ENCODE measurements at places on chromosomes 5 and 9.

- peak; percentile 53 for DNase-seq
These were observed 52.7 kb upstream of the EQTN start for GRCh38 chr9:27349698-27350080.

GRCh38 chr5:176533390-176533789 is 3.8 kb downstream of the RNF44 start:
- no peak for DNase-seq

DNA sequence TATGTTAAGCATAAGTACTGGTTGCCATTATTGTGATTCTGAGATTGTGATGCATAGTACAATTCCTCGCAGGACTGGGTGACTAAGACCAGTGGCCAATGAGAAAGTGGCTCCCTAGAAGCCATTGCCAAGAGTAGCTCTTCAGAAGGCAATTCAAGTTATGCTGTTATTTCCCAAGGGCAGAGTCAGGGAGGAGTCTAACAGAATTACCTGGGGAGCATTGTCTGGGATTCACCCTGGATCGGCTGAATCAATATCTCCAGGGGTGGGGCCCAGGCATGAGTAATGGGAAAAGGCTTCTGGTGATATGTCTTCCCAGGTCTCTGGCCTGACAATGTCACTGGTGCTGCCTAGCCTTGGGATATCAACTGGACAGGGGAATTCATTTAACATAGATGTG is 10.9 kb upstream of the ARHGEF28 start:
- DNase-seq, result no peak

GRCh38 chr9:134916161-134916665 is 1.5 kb downstream of the FCN1 start:
- DNase-seq, result no peak

- DNase-seq, result no peak
These were observed 32.5 kb upstream of the FAM120A start for GRCh38 chr9:93419023-93419422.

DNA sequence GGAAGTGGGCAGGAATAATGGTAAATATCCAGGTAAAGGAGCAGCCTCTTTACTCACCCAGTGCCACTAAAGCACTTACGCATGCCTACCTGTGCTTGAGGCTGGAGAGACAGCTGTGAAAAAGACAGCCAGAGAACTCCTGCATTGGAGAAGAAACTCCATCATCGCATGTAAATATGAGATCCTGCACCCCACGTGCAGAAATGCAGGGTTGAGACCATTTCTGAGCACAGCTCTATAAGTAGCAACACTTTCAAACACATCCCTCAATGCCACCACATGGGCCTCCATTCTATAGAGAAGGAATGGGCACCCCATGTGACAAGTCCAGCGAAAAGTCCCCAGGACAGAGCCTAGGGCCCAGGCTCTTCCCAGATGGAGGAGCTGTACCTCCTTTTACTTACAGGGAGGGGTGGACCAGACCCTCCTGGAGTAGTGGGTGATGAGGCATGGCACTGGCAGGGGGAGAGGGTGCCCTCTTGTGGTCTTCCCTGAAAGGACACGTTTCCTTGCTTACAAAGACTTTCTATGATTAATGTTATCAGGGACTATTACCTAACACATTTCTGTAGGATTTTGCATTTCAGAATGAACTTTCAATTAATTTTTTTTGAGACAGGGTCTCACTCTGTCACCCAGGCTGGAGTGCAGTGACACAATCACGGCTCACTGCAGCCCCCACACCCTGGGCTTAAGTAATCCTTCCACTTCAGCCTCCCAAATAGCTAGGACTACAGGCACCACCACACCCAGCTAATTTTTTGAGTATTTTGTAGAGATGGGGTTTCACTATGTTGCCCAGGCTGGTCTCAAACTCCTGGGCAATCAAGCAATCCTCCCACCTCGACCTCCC is 55.3 kb upstream of the IL17B start:
- DNase-seq, result peak; percentile 54

DNA sequence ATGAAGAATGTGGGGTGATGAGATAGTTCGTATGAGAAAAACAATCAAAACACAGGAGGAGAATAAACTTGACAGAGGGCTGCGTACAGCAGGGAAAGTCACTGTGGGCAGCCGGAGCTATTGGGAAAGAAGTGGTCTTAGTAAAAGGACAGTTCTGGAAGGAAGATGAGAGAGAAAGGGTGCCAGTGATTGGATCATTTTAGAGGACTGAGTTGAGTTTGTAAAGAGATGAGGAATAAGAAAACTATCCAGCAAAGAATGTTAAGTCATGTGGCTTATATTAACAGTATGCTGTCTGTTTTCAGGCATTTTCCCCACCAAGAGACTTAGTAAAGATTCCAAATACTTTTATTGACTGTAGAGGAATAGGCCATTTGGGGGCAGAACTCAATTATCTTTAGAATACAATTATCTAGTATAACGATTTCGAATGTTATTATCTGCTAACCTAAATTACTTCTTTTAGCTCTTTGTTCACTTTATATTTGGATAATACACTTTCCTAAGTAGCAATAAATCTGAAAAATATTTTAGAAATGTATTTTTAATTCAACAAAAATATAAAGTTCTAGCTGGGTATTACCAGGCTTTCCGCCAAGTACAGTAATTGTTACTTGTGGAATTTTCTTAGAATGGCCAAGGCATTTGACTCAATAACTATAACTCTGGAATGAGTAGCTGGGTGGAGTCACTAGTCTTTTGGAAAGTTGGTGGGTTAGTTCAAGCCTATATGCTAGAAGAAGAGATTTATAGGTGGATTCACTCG is 15.5 kb upstream of the LOX start:
- no peak for DNase-seq

GRCh38 chr5:17831279-17831678 is 197.0 kb downstream of the TAF11L14 start:
- peak; percentile 93 for DNase-seq

DNA sequence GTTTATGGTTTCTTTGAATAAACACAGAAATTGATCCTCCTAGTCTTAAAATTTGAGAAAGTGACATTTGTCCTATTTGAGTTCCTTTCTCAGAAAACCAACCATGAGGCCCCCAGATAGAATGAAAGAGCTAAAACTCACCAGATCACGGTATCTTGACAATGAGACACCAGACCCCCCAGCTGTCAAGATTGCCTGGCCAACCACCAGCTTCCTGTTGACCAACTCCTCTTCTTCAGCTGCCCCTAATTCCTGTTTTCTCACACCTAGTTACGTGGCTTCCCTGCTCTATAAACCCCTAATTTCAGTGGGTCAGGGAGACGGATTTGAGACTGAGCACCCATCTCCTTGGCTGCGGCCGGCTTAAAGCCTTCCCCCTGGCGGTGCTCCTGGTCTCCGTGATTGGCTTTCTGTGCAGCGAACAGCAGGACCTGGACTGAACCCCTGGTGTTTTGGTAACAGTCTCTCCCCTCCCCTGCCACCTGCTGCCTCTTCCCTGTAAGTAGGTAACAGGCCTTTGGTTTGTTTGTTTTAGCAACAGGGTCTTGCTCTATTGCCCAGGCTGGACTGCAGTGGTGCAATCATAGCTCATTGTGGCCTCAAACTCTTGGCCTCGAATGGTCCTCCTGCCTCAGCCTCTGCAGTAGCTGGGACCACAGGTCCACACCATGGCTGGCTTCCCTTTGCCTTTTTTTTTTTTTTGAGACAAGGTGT is 4.8 kb upstream of the ENTPD2 start:
- DNase-seq, result peak; percentile 56

GRCh38 chr5:79464695-79465332 is 49.1 kb downstream of the HOMER1 start:
- DNase-seq, result peak; percentile 8

GRCh38 chr5:72307573-72307967 is 12.5 kb downstream of the MRPS27 start:
- DNase-seq, result no peak

Measured in NCI-H345 (cell line).